ENCODE measurements at places on chromosomes 2 and 18.
A peak's percentile ranks its signal among the peaks of the same experiment; 100 is the strongest.

- DNase-seq: no peak
These were observed 51.6 kb upstream of the DSEL start for GRCh38 chr18:67568166-67568565.

DNA sequence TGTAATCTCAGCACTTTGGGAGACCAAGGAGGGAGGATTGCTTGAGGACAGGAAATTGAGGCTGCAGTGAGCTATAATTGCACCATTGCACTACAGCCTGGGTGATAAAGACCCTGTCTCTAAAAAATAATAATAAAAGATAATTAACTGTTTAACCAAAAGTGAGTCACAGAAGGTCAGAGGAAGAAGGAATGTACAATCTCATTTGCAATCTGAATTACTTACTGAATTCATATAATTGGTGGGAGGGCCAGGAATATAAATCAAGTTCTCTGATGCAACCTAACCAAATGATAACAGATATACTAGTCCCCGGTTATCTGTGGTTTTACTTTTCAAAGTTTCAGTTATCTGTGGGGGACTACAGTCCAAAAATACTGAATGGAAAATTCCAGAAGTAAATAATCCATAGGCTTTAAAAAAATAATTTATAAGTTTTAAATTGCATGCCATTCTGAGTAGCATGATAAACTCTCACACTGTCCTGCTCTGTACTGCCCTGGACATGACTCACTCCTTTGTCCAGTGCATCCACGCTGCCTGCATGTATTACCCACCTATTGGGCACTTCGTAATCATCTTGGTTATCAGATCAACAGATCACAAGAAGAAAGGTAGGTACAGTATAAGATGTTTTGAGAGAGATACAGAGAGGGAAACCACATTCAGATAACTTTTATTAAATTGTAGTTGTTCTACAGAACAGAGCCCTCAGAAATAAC, 12.8 kb upstream of the MATN3 start:
- DNase-seq: no peak

DNA sequence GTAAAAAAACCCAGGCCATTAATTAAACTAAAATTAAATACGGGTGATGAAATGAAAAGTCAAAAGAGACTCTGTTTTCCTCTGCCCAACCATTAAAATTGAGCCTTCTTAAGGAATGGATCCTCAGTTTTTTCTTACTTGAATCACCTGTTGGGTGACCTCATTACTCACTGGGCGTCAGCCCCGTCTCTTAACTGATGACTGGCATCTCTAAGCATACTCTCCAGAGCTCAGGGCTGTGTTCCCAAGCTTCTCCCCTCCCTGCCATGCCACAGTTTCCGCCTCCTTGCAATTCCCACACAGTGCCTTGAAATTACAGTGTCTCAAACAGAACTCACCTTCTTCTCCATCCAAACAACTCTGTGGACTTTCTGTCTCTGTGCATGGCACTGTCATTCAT, 421.1 kb upstream of the CELF4 start:
- DNase-seq: peak; percentile 65

GRCh38 chr2:240821429-240821778, 1.4 kb upstream of the KIF1A start:
- no peak for DNase-seq

DNA sequence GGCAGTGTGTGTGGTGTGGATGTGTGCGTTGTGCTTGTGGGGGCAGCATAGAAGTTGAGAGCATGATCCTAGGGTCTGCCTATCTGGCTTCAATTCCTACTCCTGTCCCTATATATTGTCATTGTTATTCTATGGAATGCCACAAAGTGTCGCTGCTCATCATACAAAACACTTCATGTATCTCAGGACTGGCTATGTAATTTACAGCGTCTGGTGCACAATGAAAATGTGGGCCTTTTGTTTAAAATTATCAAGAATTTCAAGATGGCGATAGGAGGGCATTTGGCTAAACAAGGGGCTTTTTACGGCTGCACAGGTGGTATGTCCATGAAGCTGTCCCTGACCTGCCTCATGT, 3.4 kb downstream of the SERPINB2 start:
- DNase-seq: no peak

GRCh38 chr2:177106212-177106611, 106.4 kb upstream of the HNRNPA3 start:
- no peak for DNase-seq

DNA sequence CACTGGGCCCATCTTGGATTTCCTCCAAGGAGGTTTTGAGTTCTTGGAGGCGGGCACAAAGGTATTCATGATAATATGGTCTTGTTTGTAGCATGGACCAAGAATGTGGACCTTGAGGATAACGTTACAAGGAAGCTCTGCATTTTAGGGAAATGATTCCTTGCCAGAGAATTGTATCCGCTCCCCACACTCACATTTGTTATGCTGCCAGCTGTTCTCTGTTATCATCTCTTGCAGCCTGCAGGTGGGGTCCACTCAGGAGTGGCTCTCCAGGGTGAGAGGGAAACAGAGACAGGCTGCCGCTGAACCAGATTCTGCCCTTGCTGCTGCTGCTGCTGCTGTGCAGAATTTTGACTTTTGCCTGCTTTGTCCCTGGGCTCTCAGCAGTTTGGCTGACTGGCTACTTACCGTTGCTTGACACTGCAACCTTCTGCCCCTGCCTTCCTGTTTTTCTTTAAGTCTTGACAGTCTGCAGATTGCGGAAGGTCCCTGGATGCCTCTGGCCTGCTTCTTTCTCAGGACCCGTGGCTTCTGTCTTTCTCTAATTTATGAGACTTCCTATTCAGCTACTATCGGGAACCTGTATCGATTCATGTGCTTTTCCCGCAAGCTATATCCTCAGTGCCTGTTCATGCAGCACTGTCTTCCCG, 122.3 kb upstream of the DOCK10 start:
- DNase-seq: no peak

GRCh38 chr2:27071277-27071989, at the start of gene OST4:
Gene OST4, minus strand, starts transcription at chr2:27071654.
- peak; percentile 81 for DNase-seq

DNA sequence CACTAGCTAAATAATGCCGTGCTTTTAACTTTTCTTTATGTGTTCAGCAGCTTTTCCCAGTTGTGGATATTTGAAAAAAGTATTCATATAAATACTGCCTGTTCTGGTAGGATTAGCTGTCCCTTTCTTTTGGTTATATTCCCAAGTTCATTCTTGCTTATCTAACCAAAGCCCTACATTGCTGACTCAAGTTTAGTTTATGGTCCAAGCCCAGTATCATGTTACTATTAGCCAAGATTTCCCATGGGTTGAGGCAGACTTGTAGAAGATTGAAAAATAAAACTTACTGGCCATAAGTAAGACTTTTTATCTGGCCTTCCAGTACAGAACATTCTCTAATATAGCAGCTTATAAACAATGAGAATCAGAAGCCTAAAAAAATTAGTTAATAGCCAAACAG, 49.7 kb upstream of the NFE2L2 start:
- DNase-seq: no peak

DNA sequence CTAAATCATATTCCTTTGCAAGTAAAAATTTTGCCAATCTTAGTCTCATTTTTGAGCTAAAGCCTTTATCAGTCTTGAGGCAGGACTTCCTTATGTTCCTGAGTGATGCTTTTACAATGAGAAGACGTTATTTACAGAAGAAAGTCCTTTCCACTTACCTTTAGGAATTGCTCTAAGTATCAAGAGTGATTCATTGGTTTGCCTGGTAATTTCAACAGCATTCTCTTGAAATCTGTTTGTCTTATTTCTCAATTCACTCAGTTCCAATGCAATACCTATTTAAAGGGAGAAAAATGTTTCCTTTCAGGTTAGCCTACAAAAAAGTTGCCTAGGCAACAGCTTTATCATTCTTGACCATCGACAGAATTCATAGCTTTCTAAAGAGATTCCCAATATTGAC, 137.2 kb downstream of the LAMA1 start:
- no peak for DNase-seq

DNA sequence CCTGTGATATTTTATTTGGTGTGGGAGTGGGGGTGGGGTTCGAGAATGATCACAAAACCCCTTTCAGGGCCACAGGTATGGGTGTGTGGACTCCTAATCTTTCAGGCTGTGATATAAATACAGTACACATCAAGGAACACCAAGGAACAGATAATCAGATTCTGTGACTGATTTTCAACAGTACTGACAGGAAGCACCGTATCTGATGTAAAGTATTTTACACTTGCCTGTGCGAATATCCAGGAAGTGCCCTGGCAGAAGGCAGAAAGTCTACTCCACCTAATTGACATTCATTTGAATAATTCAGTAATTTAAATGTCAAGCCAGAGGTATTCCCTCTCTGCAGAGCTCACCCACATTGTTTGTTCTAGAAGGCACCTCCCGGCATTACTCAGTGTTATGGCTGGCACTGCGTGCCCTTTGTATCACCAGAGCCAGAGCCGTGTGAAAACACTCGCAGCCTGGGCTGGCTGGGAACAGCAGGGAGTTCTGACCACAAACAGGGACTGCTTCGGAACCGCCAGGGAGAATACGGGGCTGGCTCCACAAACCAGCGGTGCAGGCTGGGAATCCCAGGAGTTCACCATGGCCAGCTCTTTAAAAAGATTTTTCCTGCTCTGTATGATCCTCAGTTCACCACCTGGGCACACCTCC, 91.8 kb downstream of the ACVR1 start:
- no peak for DNase-seq

DNA sequence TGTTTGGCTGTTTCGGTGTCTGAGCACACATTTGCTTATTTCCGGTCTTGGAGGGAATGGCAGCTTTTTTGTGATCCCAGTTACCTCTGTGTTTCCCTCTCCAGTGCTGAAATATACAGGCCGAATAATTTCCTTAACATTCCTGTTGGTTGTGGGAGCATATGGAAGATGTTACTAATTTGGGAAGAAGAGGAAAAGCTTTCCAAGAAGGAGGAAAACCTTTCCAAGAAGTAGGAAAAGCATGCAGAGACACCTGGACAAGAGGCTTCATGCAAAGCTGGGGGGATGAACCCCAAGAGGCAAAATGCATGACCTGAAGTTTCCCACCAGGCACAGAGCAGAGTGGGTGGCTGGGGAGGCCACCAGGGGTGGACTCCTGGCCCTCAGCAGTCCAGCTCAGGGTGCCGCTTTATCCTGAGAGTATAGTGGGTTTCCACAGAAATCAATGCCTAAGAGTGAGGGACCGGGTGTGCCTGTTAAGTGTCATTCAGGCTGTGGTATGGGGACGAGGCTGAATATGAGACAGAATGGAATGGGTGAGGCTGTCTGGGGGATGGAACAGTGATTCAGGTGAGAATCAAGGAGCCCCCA, 25.5 kb upstream of the GNAL start:
- DNase-seq: no peak

DNA sequence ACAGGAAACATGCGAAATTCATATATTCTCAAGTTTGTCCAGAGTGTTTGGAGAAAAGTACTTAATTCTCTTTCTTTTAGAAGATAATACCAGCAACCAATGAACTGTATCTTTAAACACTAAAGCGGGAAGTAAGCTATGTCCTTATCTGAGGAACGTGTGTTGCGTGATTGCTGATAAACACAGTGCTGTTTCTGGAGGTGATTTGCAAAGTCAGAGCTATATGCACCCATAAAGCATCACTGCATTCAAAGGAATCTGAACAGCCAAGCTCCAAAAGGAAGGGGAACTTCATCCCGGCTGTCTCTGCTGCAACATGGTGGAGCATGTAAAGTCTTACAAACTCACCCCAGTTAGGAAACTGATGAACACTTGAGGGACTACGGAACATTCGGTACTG, 271.7 kb upstream of the FN1 start:
- DNase-seq: no peak

DNA sequence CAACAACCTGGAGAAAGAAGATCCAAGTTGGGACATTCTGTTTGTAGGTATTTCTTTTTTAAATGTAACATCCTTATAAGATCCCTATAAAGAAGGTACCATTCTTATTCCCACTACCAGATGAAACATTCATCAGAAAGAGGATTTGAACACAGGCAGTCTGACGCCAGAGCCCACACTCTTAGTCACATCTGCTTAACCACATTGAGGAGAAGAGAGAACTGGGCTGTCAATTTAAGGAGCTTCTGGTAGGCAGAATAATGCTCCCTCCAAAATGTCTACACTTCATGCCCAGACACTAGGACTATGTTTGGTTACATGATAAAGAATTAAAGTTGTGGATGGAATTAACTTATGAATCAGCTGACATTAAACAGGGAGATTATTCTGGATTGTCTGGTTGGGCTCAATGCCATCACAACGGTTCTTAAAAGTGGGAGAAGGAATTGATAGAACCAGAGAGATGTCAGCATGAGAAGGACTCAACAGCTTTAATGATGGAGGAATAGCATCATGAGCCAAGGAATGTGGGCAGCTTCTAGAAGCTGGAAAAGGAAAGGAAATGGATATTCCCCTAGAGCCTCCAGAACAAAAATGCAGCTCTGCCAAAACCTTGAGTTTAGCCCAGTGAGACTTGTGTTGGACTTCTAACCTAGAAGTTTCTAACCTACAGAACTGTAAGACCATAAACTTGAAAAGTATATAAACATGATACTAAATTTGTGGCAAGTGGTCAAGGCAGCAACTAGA, 82.2 kb downstream of the KLF7 start:
- DNase-seq: no peak

DNA sequence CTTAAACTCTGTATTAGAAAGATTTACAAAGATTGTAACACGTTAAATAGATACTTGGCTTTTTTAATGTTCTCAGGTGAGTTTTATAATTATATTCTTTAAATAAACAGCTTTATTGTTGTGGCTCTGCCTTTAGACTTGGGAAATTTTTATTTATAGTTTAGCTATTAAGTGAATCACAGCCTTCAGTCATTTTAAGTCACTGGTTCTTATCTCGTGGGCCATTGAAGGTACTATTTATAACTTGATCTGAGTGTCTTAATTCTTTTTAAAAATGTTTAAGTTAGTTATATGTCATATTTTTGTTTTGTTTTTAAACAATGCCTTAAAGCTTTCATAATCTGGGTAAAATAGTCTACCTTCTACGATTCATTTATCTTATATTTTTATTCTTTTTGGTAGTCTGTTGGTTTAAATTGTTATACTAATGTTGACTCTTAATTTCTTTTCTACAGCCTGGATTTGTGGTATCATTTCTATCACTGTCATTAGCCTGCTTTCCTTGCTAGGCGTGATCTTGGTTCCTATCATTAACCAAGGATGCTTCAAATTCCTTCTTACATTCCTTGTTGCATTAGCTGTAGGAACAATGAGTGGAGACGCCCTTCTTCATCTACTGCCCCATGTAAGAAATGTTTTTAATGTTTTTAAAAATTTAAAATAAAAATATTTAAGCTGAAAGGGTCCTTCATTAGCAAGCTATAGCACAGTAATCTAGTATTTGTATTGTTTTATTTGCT, 49.3 kb downstream of the SLC39A10 start:
- no peak for DNase-seq

- no peak for DNase-seq
These were observed 42.8 kb downstream of the SCRN3 start for GRCh38 chr2:174438146-174438886.
